ENCODE measurements at places on chromosomes 16 and 17.

DNA sequence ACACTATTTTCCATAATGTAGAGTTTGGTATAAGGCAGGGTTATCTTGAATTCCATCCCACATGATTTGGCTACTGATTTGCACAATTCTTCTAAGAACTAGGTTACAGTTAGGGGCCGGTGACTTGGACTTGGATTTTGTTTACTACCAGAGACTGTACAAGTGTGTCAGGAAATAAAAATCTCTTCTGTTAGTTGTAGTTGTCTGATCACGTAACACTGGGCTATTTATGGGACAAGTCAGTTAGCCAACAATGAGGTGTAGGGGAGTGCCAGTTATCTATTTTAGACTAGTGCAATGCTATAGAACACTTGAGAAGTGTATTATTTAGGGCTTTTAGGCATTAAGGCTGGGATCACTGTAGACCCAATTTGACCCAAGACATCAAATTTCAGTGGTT, 39.7 kb upstream of the GHDC start:
- DNase-seq = no peak

DNA sequence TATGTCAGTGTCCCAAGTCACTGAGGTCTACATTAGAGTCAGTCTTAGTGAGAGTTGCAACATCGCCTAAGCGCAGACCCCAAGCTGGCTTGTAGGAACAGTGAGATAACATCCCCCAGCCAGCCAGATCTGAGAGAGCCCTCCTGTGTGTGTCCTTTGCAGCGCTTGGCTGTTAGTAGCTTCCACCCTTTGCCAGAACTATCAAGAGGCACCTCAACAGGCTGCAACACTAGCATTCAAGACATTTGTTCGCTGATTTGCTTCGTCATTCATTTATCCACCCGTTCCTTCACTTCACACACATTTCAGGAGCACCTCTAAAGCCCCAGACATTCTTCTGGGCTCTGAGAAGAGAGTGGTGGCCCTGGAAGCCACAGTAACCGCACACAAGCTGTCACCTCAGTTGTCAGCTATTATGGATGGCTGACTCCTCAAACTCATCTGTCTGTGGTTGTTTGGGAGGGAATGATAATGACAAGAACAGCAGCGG, 289.6 kb downstream of the WWOX start:
- no peak for DNase-seq

GRCh38 chr17:17837380-17837821, 615 bp upstream of the SREBF1 start:
- DNase-seq = peak; percentile 70

DNA sequence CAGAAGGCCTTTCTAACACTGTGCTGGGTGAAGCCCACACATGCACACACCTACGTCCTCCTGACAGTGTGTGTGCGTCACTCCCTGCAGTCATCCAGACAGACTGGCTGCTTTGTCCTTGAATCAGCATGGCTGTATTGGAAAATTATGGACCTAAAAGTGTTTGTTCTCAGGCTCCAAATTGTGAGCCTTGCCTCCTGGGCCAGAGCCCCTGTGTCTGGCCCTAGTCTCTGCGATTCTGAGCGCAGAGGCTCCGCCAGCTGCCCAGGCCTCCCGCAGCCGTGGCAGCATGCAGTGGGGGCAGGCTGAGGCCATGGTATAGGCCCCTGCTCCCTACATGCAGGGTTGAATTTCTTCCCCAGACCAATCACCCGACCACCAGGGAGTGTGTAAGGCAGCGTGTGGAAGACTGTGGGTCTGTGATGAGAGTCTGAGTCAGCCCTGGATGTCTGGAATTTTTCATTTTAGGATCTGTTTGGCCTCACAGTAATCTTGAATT, 166.9 kb downstream of the LGALS9B start:
- DNase-seq = peak; percentile 88

GRCh38 chr16:48367441-48368049, 17.7 kb downstream of the SIAH1 start:
- DNase-seq = peak; percentile 22

DNA sequence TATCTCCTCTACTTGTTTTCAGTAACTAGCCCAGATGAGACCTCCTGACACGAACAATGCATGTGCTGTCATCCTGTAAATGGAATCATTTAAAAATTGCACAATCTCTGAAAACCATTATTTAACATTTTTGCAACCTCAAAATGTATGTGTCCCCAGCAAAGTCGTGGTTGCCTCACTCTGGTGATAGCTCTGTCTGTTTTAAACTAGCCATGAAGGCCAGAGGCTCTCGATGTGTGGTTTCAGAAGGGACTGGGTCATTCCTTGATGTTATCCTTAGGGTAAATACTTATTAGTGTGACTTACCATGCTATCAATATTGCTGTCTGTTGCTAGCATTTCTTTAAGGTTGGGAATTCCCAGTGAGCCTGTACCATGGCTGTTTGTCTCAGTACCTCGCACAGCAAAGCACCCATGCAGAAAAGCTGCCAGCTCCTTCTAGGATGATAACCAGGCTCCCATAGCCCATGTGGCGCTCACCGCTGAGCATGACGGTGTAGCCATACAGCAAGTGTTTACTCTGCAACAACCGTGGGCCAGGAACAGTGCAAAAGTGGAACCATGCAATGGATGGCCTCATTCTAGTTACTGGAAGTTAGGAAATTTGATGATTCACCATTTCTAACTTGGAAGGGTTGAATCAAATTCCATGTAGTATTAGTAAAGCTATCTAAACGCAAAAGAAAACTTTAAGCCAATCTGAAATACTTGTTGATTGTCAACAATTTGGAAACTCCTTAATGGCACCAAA, 2.9 kb upstream of the PGS1 start:
- peak; percentile 96 for DNase-seq

- DNase-seq = no peak
Observed at GRCh38 chr16:81462683-81463082, 18.1 kb downstream of the CMIP start.

DNA sequence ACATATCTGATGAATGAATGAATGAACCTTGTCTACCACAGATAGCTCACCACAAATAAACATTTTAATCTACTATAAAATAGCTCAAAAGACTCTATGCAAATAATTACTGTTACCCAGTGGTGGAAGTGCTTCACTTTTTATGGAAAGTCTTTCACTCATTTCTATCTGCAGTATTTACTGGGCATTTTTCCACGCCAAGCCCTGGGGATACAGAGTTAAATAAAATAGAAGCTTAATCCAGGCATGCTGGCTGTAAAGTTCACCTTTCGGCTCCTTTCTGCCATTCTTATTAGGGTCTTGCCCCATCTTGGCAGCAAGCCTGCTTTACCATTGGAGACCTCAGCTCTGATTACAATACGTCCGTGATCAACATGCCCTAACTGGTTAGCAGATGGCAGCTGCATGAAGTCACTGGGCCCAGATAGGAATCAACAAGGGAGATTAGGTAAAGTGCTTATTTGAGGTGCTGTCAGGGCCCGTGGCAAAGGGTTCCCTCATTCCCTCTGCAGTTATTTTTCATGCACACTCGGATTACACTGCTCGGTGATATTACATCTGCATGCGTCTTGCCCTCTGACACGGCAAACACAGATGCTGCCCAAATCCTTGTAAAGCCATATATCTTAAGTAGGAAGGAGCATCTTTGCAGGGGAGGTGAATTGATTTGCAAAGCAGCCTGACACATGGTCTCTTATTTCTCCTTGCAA, 648.9 kb downstream of the WWOX start:
- DNase-seq = no peak

DNA sequence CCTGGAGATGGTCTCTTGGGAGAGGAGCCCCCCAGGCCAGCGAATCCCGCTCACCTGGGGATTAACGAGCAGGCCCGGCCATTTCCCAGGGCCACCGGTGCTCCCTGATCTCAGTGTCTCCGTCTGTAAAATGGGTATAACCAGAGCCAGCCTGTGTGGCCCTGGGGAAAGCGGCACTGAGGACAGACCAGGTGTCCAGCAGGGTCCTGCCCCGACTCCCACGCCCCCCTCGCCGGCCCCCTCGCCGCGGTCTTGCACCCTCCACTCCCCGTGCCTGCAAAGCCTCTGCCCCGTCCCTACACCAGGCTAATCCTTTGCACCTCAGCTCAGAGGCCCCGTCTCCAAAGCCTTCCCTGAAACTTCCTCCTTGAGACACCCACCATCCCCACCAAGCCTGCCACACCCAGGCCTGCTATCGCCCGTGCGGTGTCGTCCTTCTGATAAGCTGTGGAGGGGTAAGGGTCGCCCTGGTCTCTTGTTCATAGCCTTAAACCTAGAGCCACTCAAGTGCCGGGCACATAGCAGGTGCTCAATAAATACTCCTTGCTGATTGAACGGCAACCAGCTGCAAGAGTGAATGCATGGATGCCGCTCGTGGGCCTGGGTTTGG, 259.1 kb downstream of the C16orf95 start:
- no peak for DNase-seq

DNA sequence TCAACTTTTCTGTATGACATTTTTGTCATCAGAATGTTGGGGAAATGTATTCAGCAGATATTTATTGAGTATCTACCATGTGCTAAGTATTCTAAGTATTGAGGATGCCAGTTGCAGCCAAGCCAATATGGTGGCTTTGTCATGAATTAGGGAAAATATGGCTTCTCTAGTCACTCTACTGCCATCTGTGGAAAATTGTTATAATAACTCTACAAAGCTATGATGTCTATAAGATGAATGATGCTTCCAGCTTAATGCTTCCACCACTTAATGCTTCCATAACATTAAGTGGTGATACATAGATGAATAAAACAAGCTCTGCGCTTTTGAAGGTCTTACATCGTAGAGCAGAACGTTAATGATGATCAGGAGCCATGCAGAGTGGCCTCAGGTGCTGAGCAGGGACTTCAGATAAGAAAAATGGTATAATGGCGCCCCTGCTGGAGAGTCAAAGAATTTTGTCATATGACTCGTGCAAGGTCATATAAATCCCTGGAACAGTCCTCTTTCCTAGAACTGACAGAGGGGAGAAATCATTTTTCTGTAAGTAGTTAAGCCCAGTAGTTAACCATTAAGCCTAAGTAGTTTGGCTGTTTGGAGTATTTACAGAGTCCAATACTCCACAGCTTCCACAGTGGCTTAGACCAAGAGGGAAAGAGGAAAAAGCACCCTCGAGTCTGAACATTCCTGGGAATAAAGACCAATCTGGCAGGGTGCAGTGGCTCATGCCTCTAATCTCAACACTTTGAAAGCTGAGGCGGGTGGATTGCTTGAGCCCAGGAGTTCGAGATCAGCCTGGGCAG, 2.7 kb upstream of the TMIGD1 start:
- peak; percentile 37 for DNase-seq

GRCh38 chr17:32805029-32805976, 71.6 kb downstream of the MYO1D start:
- peak; percentile 57 for DNase-seq

DNA sequence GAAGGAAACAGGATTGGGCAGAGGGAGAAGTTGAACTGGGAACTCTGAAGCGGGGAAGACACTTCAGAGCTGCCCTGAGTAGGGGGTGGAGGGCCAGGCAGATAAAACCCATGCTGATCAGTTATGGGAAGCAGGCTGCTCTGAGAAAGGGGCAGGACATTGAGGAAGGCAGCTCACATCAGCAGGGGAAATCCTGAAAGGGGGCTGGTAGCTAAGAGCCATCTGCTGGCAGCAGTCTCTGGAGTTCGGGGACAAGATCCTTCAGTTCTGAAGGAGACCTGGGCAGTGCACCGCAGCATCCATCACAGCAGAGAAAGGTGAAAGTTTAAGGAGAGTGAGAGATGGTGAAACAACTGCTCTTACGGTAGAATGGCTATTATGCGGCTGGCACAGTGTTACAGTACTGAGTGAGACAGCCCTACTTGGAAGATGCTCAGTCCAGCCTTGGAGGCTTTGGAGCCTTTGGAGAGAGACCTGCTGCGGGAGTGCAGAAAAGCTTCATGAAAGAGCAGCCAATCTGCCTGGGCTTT, 5.4 kb upstream of the KIF18B start:
- DNase-seq = no peak

- no peak for DNase-seq
Observed at GRCh38 chr16:57255686-57256415, 10.8 kb downstream of the ARL2BP start.

DNA sequence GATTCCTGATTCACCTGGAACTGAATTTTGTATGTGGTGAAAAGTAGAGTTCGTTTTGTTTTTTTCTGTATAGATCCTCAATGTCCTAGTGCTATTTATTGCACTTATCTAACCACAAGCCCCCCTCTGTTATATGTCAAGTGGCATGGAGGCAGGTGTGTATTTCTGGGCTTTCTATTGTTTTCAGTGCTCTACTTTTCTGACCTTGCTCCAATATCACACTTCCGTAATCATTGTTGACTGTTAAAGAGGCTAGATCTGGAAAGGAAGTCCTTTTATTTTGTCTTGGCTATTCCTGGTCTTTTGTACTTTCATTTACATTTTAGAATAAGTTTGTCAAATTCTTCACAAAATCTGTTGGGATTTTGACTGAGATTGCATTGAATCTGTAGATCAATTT, 26.8 kb upstream of the FBXO47 start:
- no peak for DNase-seq

- DNase-seq = no peak
Observed at GRCh38 chr17:14827396-14827919, 437.7 kb downstream of the PMP22 start.

GRCh38 chr16:82755570-82756282, 129.0 kb downstream of the CDH13 start:
- no peak for DNase-seq

DNA sequence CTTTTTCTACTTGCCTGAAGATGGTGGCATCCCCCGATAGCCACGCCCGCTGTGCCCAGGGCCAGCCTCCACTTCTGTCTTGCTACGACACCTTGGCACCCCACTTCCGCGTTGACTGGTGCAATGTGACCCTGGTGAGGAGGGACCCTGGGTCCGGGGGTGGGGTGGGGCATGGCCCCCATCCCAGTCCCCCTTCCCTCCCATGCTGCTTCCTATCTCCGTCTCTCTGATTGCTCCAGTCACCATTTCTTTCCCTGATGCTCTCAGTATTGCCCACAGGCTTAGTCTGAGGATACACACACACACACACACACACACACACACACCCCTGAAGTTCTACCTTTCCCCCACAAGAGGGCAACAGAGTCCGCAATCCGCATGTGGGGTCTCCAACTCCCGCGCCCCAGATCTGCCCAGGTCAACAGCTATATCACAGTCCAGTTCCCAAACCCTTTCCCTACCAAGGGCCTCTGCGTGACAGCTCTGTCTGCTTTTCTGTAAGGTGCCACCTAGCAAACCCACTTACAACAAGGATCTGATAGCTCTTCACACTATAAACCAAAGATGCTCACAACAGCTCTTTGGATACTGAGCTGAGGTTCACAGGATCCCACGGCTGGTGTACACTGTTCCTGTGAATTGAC, 3.4 kb downstream of the SGCA start:
- DNase-seq = peak; percentile 81

All from fibroblast of skin of right quadriceps (primary cell).